ENCODE measurements at places on chromosomes 7 and 10.
A peak's percentile ranks its signal among the peaks of the same experiment; 100 is the strongest.

GRCh38 chr10:61792097-61792716, 109.3 kb upstream of the ARID5B start:
- no peak for DNase-seq

GRCh38 chr10:78288663-78289062, 255.0 kb downstream of the RPS24 start:
- DNase-seq: no peak

GRCh38 chr10:113651021-113651420, 12.8 kb downstream of the NRAP start:
- DNase-seq: no peak

DNA sequence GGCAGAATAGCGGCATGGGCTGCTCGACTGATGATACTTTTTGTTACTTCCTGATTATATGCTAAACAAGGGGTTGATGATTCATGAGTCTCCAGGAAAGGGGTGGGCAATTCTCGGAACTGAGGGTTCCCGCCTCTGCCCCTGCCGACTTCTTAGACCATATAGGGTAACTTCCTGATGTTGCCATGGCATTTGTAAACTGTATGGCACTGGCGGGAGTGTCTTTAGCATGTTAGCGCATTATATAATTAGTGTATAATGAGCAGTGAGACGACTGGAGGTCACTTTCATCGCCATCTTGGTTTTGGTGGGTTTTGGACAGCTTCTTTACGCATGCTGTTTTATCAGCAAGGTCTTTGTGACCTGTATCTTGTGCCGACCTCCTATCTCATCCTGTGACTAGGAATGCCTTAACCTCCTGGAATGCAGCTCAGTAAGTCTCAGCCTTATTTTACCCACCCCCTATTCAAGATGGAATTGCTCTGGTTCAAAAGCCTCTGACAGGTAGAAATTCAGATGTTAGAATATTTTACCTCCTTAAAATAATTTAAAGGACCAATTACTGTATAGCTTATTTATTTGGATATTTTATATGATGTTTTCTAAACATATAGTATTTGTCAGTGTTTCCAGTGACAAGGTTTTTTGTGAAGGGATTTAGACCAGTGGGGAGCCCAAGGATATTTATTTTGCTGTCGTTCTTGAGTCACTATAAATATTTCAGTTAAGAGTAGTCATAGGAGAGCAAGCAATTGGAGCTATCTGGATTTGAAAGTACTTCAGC, 90.1 kb upstream of the PIK3CG start:
- peak; percentile 41 for DNase-seq

- no peak for DNase-seq
Measured at GRCh38 chr7:81482600-81483186, 287.2 kb downstream of the HGF start.

All from activated T-cell treated with anti-CD3 and anti-CD28 coated beads for 4 hours (primary cell).